HTR-8/SVneo (cell line): ENCODE measurements at places on chromosomes 12 and 14.

GRCh38 chr12:122356192-122356635, 66.3 kb downstream of the CLIP1 start:
- peak; percentile 58 for DNase-seq

DNA sequence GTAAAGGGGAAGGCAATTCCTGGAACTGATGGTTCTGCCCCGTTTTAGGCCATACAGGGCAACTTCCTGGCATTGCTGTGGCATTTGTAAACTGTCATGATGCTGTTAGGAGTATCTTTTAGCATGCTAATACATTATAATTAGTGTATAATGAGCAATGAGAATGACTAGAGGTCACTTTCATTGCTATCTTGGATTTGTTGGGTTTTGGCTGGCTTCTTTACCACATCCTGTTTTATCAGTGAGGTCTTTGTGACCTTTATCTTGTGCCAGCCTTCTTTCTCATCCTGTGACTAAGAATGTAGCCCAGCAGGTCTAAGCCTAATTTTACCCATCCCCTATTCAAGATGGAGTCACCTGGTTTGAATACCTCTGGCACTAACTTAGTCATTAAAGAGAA, 51.2 kb downstream of the TESPA1 start:
- no peak for DNase-seq

DNA sequence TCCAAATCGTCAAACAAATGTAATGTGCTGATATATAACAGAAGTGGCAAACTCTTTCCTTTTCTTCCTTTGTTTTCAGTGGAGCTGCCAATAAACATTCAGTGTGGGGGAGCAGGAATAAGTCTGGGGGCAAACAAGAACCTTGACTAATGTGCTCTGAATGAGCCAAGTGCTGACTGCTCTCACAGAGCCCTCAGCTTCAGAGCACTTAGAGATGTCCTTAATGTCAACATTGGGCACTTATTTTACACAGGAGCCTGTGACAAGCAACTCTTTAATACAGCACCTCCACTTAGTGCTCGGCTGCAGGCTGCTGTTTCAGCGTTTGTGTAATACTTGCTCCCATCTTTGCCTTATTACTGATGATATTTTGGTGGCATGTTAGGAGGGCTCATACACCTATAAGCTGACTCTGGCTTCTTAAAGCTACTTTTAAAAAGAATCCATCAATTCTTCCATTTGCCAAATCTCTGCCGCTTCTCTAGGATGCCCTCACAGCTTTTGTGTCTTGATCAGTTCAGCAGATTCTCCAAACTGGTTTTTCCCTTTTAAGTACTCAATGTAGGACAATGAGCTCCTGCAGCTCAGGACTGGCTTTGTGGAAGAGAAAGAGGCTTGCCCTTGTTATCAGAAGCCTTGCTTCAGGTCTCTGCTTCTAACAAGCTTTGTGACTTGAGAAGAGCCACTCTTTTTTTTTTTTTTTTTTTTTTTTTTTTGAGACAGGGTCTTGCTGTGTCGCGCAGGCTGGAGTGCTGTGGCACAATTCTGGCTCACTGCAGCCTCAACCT, 206.6 kb downstream of the MON2 start:
- no peak for DNase-seq

DNA sequence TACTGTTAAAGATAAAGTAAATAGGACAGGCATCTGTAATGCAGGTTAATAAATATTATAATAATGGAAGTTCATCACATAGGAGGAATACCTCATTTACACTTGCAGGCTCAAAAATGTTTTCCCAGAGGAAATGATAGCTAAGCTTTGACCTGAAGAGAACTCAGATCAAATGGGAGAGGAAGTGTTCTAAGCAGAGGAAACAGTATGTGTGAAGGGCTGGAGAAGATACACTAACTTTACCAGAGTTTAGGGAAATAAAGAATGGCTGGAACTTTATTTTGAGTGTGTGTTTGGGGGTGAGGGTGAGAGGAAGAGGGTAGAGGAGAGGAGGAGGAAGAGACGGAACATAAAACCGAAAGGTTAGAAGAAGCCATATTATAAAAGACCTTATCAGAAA, 34.0 kb upstream of the AP4S1 start:
- no peak for DNase-seq

GRCh38 chr14:28571636-28572035, 195.0 kb upstream of the FOXG1 start:
- no peak for DNase-seq

DNA sequence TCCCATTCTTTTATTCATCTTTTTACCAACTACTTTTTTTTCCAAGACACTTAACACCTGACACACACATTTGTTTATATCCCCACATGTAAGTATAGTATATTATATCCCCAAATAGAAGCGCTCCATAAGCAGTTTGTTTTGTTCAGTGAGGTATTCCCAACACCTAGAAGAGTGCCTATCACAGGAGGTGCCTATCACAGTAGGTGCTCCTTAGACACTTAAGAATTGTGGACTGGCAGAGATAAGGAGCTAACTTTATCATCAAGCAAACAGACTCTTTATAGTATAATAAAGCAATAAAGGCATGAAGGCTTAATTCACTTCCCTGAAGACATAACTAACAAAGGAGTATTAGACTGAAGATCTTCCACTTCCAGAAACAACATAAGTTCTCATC, 29.1 kb downstream of the OSBPL8 start:
- no peak for DNase-seq

DNA sequence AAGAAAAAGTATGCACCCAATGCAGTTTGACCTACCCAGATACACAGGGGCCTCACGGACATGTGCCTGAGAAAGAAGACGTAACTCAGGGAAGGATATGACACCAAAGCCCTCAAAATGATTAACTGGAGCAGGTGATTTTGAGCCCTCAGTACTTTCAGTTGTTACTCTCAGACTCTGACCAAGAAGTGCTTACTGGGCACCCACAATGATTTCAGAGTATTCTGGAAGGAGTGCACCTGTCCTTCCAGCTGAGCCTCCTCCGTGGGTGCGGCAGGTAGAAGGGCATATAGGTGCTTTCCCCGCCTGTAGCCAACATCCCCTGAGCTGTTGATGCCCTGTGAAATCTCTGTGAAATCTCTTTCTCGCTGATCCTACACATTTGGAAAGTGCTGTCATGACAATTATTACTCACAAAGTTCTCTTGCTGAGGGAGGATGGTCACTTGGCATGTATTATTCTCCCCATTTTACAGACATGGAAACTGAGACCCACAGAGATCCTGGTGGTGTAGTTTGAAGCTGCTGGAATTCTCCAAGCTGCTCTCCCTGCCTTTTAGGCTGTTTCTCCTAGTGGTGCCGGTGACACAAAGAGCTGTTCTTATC, 154.3 kb upstream of the CCND2 start:
- no peak for DNase-seq

- no peak for DNase-seq
These were observed 11.2 kb downstream of the HHIPL1 start for GRCh38 chr14:99656171-99656570.

- DNase-seq: no peak
These were observed 13.6 kb downstream of the BCL11B start for GRCh38 chr14:99258341-99258861.

DNA sequence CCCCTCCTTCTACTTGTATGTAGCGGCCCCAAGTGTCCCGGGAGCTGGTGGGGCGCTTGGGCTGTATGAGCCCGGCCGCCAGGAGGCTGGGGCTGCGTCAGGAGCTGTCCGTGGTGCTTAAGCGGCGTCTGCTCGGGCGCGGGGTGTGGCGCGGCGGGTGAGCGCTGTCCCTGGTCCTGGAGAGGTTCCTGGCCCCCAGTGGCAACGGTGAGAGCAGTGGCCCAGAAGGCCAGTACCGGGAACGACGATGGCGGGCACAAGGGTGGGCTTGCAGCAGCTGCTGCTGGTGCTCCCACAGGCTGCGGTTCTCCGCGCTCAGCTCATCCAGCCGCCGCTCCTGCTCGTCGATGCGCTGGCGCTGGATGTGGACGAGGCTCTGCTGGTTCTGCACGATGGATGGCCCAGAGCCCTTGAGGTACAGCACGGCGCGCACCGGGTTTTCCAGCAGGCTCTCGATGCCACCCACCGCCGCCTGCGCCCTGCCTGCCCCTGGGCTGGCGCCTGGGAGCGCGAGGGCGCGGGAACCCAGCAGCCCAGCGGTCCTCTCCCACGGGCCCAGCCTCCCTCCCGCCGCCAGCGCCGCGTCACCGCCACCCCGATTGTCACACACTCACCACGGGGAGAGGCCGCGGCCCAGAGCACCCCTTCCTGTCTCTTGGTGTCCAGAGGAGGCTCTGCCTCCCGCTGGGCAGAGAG, 41.9 kb upstream of the FKBP4 start:
- DNase-seq: peak; percentile 78

- DNase-seq: no peak
These were observed 32.1 kb upstream of the SLC38A1 start for GRCh38 chr12:46300910-46301309.

GRCh38 chr12:38144049-38144448, 172.5 kb upstream of the ALG10B start:
- DNase-seq: no peak

DNA sequence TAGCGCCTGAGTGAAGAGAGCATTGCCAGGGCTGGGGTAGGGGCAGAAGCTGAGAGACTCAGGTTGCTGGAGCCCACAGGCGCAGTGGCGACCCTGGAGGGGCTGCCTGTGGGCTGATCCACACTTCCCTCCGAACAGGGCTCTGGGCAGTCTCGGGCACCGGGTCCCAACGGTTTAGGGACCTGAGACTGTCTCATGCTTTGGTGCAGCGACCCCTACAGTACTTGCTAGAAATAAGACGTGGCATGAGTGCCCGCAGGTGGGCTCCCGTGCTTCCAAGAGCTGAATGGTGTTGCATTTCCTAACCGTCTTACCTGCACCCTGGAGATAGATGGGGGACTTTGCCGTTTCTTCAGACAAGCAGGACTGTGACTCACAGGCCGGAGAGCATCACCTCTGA, 57.4 kb downstream of the AACS start:
- no peak for DNase-seq

GRCh38 chr14:94773061-94773648, 3.2 kb upstream of the GSC start:
- no peak for DNase-seq

- DNase-seq: no peak
These were observed 36.0 kb upstream of the CLEC14A start for GRCh38 chr14:38291681-38292467.

GRCh38 chr14:100212476-100213333, 26.2 kb upstream of the YY1 start:
- DNase-seq: no peak

DNA sequence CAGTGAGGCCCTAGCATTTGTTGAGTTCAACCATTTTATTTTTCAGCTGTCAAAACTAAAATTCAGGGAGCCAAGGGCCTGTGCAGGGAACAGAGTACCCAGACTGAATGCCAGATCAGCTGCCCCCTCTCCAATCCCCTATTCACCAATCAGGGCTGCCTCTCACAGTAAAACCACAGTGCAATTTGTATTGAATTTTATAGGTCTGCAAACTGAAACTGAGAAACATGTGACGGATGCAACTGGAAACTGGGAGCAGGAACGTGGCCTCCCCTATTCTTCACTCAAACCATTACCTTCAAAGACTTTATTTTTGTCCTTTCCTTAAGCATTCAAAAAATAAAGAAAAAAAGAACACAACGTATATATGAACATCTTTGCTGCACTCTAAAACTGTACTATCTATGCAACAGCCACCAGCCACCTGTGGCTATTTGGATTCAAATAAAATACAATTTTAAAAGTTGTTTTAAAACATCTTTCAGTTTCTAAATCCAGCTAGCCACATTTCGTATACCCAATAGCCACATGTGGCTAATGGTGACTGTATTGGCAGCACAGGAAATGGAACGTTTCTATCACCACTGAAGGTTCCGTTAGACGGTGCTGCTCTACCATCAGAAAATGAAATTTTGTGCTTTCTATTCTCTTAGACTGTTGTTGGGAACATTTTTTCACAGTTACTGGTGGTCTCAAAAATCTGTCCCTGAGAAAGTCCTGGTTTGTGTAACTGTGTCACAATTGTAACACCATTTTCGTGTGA, 371.3 kb upstream of the FAR2 start:
- no peak for DNase-seq

- no peak for DNase-seq
These were observed 18.3 kb downstream of the KCTD10 start for GRCh38 chr12:109458771-109459208.

DNA sequence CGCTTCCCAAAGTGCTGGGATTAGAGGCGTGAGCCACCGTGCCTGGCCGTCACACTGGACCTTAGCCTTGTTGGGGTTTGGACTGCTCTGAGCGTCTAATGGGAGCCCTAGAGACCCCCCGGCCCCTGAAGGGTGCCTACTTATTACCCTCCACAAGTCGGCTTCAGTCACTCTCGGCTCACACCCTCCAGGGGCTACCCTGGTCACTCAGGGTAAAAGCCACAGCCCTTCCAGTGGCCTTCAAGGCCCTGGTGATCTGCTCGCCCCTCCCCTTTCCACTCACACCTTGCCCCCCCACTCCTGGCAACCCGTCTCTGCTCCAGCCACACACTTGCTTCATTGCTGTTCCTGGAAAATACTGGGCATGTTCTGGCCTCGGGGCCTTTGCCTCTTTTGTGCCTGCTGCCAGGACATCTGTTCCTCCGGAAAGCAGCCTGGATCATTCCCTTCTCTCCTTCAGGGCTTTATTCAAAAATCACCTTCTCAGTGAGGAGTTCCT, 3.6 kb upstream of the MORN3 start:
- no peak for DNase-seq

DNA sequence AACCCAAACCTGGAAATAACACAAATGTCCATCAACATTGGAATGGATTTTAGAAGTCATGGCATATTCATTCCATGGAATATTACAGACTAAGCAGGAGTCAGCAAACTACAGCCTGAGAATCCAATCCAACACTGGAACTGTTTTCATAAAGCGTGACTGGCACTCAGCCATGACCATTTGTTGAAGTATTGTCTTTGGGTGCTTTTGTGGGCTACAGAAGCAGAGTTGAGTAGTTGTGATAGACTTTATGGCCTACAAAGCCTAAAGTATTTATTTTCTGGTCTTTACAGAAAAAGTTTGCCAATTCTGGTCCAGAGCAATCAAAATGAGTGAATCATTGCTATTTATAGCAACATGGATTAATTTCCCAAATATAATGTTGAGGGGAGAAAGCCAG, 34.5 kb upstream of the FRS2 start:
- DNase-seq: no peak

GRCh38 chr12:27497446-27497845, 26.6 kb upstream of the PPFIBP1 start:
- DNase-seq: no peak
